Eye (tissue), 1 donor: ENCODE measurements at places on chromosomes 12 and 14.

DNA sequence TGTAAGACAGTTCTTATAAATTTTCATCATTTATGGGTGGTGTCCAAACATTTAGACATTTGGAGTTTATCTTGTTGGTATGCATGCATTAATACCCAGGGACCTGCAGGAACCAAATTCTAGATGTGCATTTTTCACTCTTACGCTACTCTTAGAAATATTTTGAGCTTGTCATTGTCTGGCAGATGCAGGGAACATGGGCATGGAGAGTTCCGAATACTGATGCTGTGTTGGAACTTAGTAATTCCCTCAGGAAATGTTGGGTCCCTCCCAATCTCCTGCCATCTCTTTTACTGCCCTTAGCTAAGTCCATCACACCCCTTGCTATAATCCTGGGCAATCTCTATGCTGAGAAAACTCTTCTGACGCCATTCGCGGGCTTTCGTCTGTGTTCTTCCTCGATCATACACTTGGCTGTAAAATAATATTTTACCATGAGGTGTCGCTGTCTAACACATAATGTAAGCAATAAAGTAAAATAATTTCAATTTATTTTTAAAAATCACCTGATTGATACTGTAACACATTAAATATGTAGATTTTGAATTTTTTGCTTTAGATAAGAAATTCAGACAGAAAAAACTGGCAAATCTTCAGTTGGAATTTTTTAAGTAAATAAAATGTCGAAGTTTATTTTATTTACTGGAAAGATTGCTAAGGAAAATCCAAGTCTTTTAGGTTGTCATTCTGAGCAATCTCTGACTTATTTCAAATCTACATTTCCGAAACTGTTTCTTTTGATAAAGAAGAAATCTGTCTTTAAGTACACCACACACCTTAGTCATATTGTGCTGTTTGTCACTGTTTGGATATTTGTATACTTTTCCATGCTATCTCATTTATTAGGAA, 304.1 kb upstream of the SSTR1 start:
- DNase-seq = peak; percentile 88

GRCh38 chr14:104510794-104511611, 68.6 kb upstream of the C14orf180 start:
- DNase-seq = no peak

GRCh38 chr14:105398726-105399465, 558 bp downstream of the TEX22 start:
- no peak for DNase-seq

- peak; percentile 45 for DNase-seq
Measured at GRCh38 chr14:100885617-100886016, 17.9 kb downstream of the RTL1 start.

- peak; percentile 60 for DNase-seq
Measured at GRCh38 chr12:72264548-72265175, 7.5 kb upstream of the TRHDE start.
